ENCODE measurements at places on chromosomes 13 and 19. TPM values are rescaled to one million over a fixed set of nuclear protein-coding genes. Genes with fewer than 3 reads are reported as not detected.

The KLK12 gene
- total RNA-seq = not detected

The TRAPPC6A gene
- total RNA-seq = 2.9 TPM

The NACC1 gene
- total RNA-seq = 16.3 TPM

The SELENOW gene
- total RNA-seq = 296 TPM

The CLEC11A gene
- total RNA-seq = 2.4 TPM

The KLK3 gene
- total RNA-seq = not detected

The RFPL4A gene
- not detected for total RNA-seq

Measured in frontal cortex (tissue), 4 donors.